ENCODE measurements at places on chromosomes 16 and 17.

DNA sequence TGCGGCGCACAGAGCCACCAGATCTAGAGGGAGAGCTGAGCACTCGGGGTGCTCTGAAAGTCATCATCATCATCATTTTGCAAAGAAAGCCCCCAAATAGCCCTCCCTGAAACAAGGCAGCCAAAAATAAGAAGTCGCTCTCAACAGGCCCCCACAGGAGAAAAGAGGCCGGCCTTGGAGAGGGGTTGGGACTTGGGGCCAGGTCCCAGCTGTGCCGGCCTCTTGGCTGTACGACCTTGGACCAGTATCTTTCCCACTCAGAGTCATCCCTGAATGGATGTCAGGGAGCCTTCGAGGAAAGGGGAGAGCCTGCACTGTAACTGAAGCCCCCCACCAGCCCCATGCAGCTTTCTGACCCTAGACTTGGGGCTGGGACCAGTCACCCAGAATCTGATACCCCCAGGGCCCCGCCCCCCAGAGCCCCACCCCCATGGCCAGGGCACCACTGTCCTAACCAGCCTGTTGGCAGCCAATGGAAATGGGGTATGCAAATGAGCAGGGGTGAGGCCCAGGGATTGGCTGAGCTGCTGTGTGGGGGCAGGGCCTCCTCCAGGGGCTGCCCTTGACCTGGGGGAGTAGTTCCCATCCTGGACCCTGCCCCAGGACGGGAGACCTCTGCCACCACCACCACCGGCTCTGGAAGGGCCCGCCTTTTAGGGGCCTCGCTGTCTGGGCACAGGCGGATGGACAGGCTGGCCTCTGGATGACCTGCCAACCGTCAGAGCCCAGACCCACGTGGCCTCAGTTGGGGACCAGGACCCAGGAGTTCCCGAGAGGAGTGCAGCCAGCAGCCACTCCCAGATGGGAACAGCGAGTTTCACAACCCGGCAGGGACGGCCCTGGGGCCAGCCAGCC lies 15.4 kb downstream of the ZFPM1 start:
- no peak for DNase-seq

DNA sequence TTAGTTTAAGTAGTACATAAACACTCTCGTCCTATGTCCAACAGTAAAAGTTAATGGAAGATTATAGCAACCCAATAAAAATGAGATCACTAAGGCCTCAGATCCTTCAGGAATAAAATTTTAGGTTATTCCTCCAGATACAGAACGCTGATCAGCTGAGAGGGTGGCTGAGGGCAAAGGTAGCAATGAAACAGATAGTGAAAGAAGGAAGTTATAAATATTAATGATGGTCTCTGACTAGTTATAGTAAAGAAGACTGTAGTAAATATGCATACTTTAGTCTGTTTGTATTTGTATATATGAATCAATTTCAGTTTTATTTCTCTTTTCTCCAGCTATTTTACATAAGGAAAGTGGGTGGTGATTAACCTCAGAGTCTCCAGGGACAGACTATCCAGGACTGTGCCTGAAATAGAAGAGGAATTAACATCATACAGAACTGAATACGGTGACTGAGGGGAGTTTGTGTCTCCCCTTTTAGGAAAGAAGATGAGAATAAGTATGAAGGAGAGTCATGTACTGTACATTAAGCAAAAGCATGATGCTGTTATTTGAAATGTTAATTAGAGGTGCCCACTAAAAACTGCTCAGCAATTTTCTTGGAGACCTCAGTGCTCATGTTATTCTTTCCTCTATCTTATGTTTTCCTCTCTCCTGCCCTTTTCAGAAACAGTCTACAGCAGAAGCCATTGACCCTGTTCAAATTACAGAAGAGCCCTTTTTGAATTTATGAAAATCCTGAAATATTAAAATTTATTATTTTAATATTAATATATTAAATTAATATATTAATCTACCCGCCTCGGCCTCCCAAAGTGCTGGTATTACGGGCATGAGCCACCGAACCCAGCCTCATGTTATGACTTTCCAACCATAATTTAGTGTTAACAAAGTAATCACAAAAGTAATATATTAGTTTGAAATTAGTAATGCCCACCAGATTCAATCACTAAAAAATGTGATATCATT lies 36.5 kb upstream of the DHRS7B start:
- no peak for DNase-seq

DNA sequence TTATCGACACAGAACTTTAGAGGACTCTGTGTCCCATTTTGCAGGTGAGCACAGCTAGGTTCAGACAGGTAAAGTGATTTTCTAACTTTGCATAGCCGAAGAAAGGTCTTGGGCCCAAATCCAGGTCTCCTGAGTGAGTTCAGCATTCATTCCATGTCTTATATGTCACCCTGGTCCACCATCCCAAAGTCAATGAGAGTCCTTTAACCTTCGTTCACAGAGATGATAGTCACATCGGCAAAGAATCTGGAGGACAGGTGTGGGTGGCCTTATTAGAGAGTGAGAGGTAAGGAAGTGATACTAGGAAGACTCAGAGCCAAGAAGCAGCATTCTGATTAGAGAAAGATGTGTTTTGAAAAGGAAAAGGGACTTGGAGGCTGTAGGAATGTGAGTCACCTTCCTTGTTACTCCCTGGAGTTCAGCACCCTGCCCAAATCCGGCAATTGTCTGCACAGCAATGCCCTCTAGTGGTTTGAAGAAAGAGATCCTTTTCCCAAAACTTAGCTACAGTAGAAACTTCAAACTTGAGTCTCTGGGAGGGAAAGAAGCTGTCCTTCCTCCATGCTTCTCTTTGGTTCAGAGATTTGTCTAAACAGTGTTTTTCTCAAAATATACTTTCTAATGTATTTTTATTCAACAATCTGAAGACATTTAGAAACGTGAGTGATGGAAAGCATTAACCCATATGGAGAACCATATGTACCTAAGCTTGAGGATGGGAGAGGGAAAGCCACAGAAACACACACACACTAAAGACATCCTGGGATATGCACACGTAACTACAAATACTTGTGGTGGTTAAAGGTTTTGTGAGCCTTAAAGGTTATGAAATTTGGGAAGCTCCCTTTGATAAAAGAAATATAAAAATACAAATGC lies 96.4 kb upstream of the SHISA6 start:
- no peak for DNase-seq

- no peak for DNase-seq
Measured at GRCh38 chr17:55441544-55441943, 19.9 kb upstream of the MMD start.

- no peak for DNase-seq
Measured at GRCh38 chr17:65423346-65424140, 137.9 kb downstream of the AXIN2 start.

GRCh38 chr17:78862073-78863023 lies 21.7 kb upstream of the USP36 start:
- no peak for DNase-seq

GRCh38 chr16:10895053-10895946 lies 18.3 kb downstream of the CIITA start:
- DNase-seq = no peak

GRCh38 chr16:67942510-67943255 lies 1.2 kb downstream of the LCAT start:
- no peak for DNase-seq

DNA sequence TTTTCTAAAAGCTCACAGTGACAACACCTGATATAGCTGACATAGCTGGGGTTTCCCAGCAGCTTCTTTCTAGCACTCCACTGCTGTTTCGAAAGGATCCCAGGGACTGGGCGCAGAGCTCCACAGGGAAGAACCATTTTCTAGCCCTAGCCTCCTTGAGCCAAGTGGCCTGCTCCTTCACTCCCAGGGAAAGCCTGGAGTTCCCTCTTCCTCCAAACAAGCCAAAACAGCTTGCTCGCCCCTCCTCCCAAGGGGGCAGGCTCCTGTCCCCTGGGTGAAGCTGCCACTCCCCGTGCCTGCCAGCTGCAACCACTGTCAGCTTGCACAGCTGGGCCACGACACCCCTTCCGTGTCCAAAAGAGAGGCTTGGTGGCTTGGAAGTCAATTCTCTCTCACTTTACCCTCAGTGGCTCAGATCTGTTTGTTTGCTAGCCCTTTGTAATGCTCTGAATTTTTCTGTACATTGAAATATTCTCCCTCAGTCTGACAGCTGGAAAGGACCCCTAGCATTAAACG lies 59.8 kb downstream of the CYTH1 start:
- DNase-seq = no peak

DNA sequence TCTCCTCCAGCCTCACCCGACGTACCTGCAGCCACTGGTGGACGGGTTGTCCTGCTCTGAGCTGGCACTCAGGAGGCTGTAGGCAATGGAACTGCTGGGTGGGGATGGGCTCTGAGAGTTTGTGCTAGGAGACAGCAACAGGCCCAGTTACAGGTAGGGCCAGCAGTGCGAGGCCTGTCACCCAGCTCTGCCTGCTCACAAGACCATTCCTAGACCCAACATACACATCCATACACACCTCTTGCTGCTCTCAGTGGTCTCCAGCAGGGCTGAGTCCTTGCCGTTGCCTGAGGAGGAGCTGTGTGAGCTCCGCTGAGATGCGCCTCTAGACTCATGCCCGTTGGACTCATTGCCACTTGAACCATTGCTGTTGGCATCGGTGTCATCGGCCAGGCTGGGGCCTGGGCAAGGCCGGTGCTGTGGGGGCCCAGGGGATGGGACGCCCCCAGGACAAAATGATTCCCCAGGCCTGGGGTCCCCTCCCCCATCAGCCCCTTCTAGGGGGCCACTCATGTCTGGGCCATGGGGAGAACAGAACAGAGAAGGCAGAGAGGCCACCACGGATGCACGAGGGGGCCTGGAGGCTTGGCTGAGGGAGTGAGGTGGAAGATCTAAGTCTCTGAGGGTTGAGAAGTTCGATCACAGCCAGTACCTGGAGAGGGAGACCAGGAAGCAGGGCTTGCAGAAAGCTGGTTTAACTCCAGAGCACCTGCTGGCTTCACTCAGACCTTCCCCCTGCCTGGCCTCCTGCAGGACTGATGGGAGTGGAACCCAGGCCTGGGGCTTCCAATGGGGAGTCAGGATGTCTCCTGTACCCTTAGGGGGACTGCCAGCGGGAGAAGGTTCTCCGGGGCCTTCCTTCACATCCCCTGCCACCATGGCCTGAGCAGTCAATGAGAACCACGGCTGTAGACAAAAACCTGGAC lies 1.7 kb downstream of the PER1 start:
- DNase-seq = no peak

- DNase-seq = no peak
Measured at GRCh38 chr16:78072275-78072674, 27.2 kb upstream of the WWOX start.

DNA sequence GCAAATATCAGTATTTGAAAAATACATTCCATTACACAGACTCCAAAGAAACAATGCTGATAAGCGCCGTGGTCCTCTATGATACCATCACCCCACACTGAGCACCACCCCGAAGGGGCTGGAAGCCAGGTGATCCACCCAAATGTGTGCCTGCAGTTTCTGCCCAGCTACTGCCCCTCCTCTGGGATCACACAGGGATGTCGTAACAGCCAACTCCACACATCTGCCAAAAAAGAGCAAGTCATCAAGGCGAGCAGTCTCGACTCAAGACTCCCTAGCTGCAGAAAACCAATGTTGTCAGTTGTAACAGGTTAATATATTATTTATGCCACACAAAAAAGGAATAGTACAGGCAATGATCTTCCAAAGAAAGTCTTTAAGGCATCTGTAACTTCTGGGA lies 21.0 kb downstream of the CYB5D2 start:
- DNase-seq = no peak

DNA sequence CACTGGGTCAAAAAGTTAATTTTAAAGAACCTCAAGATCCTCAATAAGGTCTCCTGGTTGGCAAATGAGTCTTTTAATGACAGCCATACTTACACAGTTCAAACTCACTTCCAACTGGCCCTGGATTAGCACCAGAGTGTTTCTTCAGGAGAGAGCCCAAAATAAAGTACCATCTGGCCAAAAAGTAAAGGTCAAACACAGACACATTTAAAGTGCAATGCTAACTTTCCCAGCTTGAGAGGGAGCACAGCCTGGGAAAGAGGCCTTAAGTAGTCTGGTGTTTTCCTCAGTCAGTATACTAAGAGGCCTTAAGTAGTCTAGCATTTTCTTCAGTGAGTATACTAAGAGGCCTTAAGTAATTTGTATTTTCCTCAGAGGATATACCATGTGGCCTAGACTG lies 46.6 kb upstream of the ERN1 start:
- no peak for DNase-seq

DNA sequence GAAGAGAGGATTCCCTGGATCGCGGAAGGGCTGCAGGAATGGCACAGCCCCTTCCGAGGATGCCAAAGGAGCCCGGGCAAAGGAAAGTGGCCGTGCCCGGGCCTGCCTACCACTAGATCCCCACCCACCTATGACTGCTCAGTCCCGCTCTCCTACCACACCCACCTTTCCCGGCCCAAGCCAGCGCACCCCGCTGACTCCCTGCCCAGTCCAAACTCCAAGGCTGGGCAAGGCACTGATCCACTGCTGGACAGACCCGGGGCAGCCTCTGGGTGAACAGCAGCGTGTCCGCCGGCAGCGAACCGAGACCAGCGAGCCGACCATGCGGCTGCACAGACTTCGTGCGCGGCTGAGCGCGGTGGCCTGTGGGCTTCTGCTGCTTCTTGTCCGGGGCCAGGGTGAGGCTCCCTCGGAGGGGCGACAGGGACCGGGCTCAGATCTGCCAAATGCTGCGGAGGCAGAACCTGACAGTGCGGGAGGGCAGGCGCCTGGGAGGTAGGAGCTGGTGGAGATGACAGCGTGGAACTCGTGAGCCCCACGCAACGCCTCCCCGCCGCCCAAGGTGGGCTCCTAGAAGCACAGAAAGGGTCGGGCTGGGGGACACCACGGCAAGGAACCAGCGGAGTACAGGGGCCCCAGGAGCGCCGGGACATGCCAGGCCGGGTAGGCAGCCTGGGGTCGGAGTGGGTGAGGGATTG lies at the start of gene CES2:
CES2 (plus strand) TSS at position 203 of the 698 bp plus-strand sequence; CDS start at position 323, 120 bp downstream.
- DNase-seq = no peak

DNA sequence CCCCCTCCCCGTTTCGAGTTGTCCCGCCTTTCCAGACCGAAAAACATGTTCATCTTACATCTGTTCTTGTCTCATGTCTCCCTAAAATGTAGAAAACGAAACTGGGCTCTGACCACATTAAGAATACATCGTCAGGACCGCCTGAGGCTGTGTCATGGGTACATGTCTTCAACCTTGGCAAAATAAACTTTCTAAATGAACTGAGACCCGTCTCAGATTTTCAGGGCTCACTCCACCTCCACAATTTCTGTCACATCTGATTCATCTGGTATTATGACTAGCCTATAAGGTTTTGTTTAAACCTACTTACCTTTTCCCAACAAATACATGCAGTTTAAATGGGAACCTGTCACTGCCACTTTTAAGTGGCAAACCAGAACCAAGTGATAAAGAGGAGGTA lies 621 bp downstream of the SDR42E1 start:
- DNase-seq = no peak

- DNase-seq = no peak
Measured at GRCh38 chr16:68883685-68884084, 40.4 kb downstream of the TANGO6 start.
